Activated CD8-positive, alpha-beta T cell treated with anti-CD3 and anti-CD28 coated beads, Interleukin-2, amount 10 ng/mL, durations not matched to agents 7 days and 5 days (primary cell): ENCODE measurements at places on chromosomes 4 and X.

GRCh38 chr4:67911638-67912037 lies 27.8 kb upstream of the TMPRSS11D start:
- no peak for DNase-seq

DNA sequence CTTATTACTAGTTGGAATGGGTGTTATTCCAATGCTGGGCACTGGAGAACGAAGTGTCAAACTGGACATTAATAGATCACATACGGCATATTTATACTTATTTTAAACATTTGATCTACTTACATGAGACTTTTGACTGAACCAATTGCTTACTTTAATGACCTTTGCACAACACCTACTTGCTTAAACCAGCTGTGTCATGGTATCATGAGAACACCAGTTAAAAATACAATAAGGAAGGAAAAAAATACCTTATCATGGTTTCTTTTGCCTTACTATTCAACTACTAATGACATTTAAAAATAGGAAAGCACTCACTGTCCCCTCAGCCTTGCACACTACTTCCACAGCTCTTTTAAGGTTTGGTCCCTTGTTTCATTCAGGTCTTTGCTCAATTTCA lies 146.9 kb downstream of the FAM13A start:
- no peak for DNase-seq

DNA sequence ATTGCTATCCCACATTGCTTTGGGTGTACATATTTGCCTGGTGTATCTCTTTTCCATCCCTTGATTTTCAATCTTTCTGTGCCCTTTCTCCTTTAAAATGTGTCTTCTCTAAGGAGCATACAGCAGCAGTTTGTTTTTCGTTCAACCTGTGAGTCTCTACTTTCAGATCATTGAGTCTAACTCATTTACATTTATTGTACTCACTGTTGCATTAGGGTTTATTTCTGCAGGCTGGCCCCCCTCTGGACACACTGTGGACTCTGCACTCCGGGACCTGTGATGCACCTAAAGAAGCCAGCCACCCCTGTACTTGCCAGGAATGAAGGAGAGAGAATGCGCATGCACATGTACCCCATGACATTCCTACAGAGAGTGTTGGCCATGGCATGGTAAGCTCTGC lies 93.0 kb downstream of the FAM53A start:
- DNase-seq: no peak

- DNase-seq: no peak
Observed at GRCh38 chrX:28108186-28108945, 127.1 kb upstream of the DCAF8L1 start.

DNA sequence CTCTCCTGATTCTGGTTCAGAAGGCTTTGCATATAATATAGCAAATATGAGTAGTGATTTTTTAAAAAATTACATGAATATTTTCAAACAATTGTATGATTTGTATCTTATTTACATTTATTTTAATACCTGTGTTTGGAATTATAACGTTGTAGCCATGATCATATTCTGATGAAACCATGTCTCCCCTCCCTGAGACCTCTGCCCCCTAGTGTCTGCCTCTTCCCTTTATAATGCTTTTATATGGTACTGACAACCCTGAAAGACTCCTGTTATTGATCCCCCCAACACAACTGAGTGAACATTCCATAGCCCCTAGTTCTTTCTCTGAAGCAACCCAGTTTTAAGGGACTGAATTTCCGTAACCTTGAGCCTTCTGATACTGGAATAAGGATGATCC lies 187.4 kb downstream of the SOX3 start:
- no peak for DNase-seq

DNA sequence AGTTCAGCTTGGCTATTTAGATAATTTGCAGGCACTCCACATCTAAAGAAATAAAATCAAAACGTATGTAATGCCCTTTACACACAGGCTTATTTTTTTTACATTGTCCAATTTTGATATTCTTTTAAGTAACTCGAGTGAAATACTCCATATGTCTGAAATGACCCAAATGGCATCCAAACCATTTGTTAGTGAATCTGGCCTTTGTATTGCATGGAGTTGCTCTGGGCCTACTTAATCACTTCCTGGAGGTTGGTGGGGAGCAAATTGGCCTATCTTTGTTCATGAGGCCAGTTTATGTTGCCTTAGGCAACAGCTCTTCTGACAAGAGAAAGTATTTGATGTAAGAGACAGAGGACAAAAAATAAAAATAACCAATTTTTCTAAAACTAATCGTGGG lies 47.6 kb upstream of the TMEM131L start:
- no peak for DNase-seq

- DNase-seq: no peak
Observed at GRCh38 chr4:85673540-85673939, 198.6 kb downstream of the ARHGAP24 start.

- DNase-seq: no peak
Observed at GRCh38 chr4:108393890-108394472, 225.2 kb upstream of the LEF1 start.

DNA sequence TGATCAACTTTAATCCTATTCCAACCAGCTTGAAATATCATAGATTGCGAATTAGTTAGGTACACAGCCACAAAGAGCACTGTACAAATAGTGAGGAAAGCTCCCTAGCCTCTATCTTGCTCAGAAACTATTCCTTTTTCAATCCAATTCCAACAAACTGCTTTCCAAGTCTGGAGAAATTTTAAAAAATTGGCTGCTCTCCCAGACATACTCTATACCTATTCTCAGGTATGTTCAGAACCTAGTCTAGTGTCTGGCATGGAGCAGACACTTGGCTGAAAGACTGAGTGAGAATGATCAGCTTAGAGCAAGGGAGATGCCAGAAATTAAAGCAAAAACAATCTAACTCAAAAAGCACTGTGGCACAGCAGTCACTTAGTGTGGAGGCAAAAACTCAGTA lies 105.9 kb downstream of the SLC10A7 start:
- DNase-seq: no peak

DNA sequence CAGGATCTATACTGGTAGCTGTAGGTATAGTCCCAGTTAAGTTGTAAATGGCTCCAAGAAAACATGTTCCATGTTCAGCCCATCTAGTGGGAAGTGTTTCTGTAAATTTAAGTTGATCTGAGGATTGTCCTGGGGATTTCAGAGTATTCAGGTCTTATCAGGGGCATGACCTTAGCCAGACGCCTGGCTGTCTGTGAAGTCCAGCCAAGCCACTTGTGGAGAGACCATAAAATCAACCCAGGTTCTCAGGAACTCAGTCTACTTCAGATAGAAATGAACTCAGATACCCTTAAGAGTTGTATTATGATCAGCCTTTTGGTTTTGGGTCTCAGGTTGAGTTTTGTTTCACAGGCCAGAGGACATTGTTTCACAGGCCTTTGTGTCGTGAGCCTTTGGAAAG lies 95.9 kb downstream of the EGF start:
- DNase-seq: no peak

- no peak for DNase-seq
Observed at GRCh38 chr4:158327525-158327924, 117.2 kb downstream of the TMEM144 start.

- no peak for DNase-seq
Observed at GRCh38 chrX:48068096-48068887, 3.1 kb downstream of the ZNF630 start.

DNA sequence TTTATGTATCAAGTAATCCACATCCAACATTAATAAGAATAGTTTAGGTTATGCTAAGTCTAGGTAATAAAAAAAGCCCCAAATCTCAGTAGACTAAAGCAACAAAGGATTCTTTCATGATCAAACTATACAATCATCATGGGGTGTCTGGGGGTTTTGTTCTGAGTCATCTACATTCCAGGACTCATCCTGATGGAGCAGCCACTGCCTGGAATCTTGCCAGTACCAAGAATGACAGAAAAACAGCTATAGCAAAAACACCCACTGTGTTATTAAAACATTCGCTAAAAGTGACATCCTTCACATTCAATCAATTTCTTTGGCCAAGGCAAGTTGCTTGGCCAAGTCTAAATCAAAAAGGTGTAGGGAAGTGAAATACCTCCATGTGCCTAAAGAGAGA lies 3.9 kb upstream of the ARHGEF38 start:
- no peak for DNase-seq

DNA sequence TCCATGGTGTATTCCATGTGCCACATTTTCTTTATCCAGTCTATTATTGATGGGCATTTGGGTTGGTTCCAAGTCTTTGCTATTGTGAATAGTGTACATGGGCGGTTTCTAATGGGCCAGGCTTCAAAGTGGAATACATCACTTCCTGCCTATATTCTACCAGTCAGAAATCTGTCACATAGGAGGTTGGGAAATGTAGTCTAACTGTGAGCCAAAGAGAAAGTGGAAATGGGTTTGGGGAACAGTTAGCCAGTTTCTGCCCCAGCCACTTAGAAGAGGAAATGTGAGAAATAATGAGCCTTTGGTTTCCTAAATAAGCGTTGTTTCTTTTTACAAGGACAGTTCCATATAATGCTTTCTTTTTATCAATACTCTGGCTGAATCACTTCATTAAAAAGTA lies 85.1 kb upstream of the AP1S2 start:
- DNase-seq: no peak

GRCh38 chr4:174241162-174241561 lies 42.3 kb downstream of the FBXO8 start:
- no peak for DNase-seq

DNA sequence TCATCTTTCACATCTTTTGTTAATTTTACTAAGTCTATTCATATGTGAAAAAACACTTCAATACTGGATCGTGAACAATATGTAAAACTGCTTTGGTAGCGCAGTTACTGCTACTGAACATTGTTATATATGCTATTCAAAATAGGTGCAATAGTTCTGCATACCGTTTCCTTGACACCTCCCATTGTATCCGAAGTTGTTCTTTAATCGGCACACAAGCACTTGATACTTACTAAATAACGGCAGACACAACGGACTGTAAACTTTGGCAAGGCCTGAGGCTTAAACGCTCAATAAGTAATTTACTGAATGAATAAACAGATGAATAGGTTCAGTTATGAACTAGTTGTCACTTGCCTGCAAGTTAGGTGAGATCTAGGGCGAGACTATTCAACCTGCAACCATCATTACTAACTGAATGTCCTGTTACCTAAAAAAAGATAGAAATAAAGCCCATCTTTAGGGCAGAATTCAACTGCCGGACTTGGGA lies 620 bp downstream of the ANAPC10 start:
- no peak for DNase-seq

DNA sequence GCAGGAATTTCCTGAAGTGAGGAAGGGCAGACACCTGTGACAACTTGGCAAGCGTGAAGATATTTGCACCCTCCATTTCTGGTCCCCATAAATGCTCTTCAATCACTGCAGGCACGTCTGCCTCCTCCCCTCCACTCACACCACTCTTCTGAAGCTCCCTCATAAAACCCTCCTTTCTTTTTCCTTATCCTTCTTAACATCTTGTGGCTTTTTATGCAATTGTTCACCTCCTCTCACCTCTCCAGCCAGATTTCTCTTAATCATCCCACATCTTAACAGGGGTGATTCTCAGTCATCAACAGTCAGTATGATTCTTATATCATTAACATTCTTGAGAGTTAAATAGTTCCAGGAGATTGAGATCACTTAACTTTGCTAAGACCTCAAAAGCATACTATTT lies 277.4 kb downstream of the SPRY1 start:
- no peak for DNase-seq

- no peak for DNase-seq
Observed at GRCh38 chr4:147110473-147111367, 165.1 kb upstream of the TTC29 start.
